ENCODE measurements at places on chromosomes 3 and 15.
A peak's percentile ranks its signal among the peaks of the same experiment; 100 is the strongest.

- DNase-seq: no peak
Observed at GRCh38 chr3:88988906-88989305, 118.5 kb upstream of the EPHA3 start.

DNA sequence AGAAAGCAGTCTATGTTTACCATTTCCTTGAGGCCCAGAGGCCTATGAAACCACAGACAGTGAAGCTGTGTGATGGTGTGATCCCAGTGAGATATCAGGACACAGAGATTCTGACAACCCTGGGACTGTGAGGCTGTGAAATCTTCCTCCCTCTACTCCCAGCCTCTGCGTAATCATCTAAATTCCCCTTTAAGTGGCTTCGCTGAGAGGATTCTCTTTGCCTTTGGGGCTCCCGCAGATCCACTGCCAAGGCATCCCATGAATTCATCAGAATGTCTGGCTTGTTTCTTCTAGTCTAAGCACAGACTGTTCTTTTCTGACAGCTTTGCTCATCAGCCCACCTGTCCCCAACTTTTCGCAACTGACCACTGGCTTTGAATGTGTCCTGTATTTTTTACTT lies 901.2 kb upstream of the NR2F2 start:
- no peak for DNase-seq

DNA sequence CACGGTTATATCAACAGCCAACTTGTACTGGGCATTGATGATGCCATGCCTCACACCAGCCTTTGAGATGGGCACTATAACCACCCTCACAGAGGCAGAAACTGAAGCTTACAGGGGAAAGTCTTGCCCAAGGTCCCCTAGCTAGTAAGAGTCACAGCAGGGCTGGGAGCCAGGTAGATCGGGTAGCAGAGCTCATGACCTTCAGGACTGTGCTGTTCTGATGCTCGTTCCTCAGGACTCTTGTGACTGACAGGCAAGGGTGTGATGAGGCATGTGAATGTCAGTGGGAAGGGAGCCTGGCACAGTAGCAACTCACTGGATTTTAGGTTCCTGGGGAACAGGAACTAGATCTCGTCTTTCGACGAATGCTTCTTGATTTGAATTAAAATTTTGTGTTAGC lies 65.7 kb downstream of the RLBP1 start:
- DNase-seq: no peak

GRCh38 chr3:50574444-50574831 lies 5.1 kb downstream of the HEMK1 start:
- no peak for DNase-seq

DNA sequence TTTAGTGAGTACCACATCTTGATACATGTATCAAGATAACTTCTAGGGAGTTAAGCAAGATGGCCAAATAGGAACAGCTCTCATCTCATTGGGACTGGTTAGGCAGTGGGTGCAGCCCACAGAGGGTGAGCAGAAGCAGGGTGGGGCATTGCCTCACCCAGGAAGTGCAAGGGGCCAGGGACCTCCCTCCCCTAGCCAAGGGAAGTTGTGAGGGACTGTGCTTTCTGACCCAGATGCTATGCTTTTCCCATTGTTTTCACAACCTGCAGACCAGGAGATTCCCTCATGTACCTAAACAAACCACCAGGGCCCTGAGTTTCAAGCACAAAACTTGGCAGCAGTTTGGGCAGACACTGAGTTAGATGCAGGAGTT lies 665.0 kb upstream of the CBLB start:
- peak; percentile 14 for DNase-seq

DNA sequence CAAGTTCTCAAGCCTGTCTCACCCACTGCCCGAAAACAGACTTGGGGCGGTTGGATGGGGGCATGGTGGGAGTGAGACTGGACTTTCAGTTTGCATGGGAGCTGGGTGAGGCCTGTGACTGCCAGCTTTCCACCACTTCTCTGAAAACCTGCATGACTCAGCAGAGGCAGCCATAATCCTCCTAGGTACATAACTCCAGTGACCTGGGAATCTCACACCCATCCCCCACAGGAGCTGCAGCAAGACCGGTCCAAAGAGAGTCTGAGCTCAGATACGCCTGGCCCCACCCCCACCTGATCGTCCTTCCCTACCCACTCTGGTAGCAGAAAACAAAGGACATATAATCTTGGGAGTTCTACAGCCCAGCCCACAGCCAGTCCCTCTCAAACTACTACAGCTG lies 107.2 kb downstream of the NSMCE3 start:
- DNase-seq: no peak

GRCh38 chr15:99074446-99074845 lies 30.4 kb upstream of the SYNM start:
- no peak for DNase-seq

DNA sequence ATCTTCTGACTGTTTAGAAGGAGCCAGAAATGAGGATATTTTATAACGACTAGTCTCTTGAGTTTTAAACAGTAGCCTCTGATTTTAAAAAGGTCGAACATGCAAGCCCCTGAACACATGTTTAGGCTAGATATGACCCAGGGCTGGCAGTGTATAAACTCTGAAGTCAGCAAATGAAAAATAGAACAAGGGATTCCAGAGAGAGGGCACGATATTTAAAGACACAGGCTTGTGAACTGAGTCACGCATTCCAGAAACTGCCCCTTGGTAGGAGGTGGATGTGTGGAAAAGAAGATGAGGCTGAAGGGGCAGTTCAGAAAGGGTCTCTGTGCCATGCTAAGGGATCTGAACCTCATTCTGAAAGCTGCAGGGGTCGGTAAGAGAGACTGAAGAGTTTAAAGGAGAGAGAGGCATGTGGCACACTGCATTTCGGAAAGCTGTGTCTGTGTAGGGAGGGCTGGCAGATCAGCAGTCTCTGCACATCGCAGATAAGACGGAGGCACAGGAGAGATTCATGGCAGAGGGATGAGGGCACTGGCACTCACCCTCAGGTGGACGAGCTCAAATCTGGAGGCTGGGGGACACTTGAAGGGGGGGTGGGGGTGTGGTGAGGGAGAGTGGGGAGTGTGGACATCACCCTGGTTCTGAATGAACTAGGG lies 22.1 kb downstream of the ST8SIA2 start:
- no peak for DNase-seq

DNA sequence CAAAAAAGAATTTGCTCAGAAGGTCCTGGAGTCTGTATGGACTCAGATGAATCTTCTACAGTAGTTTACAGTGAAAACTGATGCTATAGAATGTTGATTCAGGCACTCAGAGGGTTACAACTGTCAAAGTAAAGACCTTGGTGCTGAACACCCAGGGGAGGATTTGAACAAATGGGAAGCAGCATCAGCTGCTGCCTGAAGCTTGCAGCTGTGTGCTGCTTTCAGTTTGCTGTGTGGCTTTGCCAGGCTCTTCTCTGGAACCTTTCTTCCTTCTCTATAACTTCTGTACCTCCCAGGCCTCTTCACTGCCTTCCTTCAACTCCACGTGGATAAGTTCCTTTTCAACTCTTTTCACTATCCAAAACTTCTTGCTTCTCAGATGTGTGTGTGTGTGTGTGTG lies 214.2 kb downstream of the GRM7 start:
- DNase-seq: no peak

- no peak for DNase-seq
Observed at GRCh38 chr3:9064251-9064650, 101.0 kb upstream of the RAD18 start.
